ENCODE measurements at places on chromosomes 7 and 10.

- no peak for DNase-seq
Measured at GRCh38 chr7:139942636-139943035, 113.6 kb downstream of the TBXAS1 start.

DNA sequence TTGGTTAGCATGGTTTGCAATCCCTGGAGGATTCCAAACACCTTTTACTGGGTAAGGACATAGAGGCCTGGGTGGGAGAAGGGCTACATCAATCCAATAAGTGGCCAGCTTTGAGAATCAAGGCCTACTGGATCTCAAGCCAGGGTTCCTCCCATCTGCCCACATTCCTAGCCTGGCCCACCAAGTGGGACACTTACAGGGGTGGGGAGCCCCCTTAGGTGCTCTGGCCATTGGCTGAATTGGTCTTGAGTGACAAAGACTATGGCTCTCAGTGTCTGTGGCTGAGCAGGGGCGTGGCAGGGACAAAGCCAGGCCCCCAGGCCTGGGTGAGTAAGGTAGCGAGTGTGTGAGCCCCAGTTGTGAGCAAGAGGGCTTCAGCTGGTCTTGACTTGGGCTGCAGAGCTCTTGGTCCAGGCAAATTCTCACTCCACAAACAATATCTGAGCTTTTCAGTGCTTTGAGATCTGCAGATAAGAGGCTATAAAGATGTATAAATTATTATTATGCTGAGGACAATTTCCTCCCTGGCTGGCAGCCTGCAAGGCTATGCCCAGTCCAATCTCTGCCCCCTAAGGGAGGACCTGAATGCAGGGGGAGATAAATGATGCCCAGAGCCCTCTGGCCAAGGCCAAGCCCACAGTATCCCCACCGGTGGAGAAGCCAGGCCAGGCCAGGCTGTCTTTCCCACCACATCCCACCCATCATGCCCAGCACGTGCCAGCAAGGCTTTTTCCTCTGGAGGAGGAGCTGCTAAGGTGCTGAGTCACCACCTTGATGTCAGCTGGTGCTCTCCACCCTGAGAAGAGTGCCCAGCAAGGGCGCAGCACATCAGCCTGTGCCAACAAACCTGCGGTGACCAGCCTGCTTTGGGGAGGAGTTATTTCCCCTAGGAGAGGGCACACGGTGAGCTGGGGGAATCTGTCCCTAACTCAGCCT is 80.7 kb upstream of the DUSP5 start:
- DNase-seq = no peak

DNA sequence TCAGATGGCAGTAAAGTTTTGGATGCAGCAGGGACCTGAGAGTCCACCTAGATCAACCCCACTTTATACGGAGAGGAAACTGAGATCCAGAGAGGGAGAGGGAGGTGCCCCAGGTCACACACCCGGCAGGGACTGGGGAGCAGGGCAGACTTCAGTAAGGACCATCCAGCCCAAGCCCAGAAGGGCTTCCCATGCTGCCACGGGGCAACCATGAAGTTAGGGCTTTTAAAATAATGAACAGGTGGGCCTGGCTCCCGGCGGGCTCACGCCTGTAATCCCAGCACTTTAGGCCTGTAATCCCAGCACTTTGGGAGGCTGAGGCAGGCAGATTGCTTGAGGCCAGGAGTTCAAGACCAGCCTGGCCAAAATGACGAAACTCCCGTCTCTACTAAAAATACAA is 98.5 kb downstream of the HIP1 start:
- DNase-seq = no peak

DNA sequence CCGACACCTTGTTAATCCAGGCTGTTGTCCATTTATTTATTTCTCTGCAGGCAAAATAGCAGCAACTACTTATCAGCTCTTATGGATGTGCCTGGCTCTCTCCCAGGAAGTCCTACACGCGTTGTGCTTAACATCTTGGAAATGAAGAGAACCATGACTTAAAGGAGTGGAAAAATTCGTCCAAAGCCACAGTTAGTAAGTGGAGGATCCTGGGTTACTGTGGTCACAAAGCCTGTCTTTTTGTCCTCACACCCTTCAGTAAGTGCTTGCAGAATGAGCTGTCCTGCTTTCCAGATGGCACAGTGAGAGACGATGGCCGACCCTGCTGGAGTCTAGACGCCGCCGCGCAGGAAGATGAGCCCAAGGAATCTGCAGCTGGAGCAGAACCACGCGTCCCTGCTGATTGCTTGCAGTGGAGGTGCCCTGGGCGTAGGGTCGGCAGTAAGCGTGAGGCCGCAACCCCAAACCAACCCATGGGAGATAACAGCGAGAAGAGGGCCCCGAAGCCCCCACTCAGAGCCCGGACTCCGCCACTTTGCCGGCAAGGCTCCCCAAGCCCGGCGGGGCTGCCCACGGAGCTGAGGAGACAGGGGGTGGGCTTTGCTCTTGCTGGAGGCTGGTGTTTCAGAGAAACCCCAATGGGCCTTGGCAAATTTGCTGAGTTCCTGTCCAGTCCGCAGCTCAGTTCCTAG is 178.6 kb downstream of the CXCL12 start:
- no peak for DNase-seq

GRCh38 chr7:64640504-64640903 is 25.4 kb upstream of the ZNF107 start:
- no peak for DNase-seq

GRCh38 chr10:18334116-18334867 is 194.1 kb downstream of the CACNB2 start:
- DNase-seq = no peak

- no peak for DNase-seq
Measured at GRCh38 chr7:3922175-3922635, 621.2 kb downstream of the SDK1 start.

GRCh38 chr7:42926204-42926603 is 5.8 kb downstream of the PSMA2 start:
- no peak for DNase-seq

DNA sequence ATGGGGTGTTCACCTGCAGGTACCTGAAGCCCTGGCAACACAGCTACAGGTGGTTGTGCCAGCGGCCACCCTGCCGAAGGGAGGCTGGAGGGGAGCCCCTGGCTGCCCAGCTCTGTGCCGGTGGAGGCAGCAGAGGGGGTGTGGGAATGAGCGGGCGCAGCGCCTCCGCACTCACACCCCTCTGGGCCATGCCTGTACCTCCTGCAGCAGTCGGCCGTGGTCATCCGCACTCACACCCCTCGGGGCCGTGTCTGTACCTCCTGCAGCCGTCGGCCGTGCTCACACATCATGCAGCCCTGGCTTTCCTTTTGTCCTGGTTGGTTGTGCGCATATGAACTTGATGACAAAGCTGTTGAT is 1.7 kb downstream of the ZNF511 start:
- no peak for DNase-seq

GRCh38 chr10:112826018-112826697 is 123.9 kb upstream of the TCF7L2 start:
- no peak for DNase-seq

DNA sequence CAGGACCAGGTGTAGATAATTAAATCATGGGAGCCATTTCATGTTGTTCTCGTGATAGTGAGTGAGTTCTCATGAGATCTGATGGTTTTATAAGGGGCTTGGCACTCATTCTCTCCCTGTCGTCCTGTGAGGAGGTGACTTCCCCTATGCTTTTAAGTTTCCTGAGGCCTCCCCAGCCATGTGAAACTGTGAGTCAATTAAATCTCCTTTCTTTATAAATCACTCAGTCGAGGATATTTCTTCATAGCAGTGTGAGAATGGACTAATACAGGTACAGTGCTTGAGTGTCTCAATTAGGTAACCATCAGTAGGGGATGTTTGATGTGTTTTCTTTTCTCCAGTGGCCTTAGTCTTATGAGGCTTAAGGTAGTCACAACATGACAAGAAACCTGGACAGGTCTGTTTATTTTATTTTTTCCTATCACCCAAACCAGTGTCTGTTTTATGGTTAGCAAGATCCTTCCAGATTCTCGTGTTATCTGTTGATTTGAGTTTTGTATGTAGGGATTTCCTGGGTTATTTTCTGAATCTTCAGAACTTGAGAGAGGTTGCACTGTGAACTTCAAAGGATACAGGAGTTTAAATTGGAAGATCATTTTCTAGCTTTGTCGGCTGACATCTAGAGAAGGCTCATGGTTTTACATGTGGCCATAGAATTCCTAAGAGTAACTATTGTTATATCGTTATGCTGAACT is 32.1 kb downstream of the UMAD1 start:
- DNase-seq = no peak

DNA sequence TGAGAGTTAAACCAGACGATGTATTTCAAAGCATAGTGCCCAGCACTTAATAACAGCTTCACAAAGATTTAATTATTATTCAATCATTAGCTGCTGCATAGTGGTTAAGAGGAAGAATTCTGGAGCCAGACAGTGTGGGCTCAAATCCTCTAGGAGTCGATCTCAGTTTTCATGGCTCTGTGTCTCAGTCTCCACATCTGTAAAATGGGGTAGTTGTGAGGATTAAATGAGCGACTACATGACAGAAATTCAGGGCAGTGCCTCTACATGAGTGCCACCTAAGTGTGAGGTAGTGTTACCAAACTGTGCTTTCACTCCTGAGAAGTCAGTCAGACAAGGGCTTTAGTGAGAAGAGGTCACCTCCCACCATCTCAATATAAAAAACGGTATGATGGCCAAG is 81.7 kb upstream of the FGFR2 start:
- DNase-seq = no peak

DNA sequence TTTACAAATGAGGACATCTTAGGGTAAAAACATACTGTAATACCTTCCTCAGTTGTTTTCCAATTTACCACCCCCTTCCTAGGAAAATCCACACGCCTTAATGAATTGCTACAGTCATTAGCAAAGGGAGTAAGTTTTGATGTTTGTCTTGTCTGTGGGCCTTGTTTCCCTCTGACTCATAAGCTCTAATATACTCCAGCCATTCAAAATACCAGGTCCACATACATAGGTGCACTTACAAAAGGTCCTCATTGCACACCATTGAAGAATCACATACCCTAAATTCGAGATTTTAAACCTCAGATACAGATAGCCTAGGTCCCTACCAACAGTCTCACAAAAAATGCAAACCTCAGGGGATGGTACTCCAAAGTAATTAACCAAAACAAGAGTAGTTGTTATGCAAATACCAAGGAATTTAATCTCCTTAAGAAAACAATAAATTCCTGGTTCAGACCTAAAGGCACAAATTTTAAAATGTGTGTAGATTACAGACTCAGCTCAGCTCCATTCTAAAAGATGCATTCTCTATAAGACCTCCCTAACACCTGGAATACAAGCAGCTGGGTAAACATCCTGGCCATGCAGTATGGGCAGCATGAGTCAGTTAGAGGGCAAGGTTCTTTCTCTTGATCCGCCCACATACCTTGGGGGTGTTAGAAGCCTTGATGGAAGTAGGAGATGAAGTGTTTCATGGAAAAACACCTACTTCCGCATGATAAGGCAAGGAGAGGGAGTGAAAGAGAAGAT is 3.0 kb upstream of the LIPK start:
- no peak for DNase-seq

GRCh38 chr7:16463949-16464715 is 1.4 kb downstream of the SOSTDC1 start:
- DNase-seq = no peak

DNA sequence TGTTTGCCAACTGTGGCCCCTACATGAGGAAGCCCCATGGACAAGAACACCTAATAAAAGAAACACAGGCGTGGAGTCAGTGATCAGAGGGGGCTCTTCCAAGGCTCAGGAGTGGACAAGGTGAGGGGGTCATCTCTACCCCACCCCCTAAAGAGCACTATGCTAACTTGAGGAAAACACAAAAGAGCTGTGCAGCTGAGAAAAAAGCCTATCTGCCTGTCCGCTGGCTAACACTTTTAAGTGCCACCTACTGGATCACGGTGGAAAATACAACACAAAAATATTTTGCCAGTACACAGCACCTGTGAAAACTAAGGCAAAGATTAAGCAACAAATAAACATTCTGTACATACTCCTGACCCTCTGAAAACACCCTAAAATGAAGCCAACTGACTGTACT is 53.1 kb upstream of the COBL start:
- peak; percentile 17 for DNase-seq

- no peak for DNase-seq
Measured at GRCh38 chr10:109205929-109206585, 717.3 kb downstream of the XPNPEP1 start.

- no peak for DNase-seq
Measured at GRCh38 chr7:94425546-94425945, 30.9 kb downstream of the COL1A2 start.

- no peak for DNase-seq
Measured at GRCh38 chr7:44974549-44974948, 4.3 kb downstream of the MYO1G start.

DNA sequence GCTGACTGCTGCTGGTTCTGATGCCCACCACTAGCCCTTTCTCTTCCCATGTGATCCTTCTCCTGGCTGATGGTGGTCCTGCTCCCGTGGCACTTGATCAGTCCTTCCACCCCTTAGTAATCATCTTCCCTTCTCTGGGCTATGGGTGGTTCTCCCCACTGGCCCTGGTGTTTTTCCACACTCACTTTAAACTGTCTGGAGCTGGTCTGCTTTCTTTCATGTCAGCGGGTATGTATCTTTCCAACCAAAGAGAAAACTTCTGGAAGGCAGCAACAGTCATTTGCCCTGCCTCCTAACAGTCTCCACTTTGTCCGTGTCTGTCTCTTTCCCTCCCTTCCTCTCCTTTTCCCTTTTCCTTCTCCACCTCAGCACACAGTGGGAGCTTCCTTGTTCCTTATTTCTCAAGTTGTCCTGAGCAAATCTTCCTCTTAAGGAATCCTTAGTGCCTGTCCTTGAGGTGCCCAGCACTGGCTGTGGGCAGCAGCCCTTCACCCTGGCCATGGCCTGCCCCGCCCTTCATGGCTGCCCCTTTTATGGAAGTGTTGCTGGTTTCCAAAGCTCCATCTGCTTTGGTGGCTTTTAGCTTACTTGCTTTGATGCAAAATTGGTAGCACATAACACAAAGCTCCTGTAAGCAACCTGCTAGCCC is 189.0 kb downstream of the TCF7L2 start:
- no peak for DNase-seq

GRCh38 chr7:91088691-91089090 is 175.5 kb upstream of the FZD1 start:
- DNase-seq = no peak

DNA sequence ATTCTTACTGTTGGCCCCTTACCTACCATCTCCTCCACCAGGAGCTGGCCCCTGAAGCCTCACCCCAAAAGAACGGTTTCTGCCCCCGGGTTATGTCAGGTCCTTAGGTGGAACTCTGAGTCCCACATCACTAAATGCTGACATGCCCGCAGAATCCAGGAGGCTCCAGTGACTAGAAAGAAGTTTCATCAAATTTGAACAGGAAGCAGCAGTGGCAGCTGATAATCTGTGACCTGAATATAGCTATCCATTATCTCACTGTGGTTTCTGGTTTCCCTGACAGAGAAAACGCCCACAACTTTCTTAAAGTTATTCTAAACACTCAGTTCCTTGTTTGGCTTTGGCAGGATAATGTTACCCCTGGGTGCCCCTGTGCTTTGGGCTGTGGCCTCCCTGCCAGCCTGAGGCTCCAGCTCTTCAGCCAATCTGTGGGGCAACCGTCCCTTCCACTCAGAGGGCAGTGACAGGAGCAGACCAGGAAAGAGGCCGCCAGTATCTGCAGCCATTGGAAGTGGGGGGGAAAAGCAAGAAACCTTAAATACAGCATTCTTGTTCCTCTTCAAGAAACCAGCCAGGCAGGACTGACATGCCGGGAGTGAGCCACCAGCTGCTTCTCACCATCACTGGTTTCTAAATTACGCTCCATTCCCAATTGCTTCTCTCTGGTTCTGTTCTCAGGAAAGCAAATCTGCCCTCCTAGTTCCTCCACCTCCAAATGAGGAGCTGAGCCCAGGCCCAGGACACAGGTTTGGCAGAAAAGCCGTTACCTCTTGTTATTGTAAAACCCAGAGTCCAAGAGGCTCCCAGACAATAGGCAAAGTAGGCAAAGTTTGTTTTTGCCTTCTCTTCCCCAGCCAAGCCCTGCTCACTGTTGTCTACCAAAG is 41.2 kb upstream of the VCL start:
- peak; percentile 86 for DNase-seq
